ENCODE measurements at places on chromosomes 6 and 20.

- no peak for DNase-seq
These were observed 78.8 kb upstream of the KIF25 start for GRCh38 chr6:167918548-167919278.

GRCh38 chr6:18165751-18166150 is 10.5 kb downstream of the KDM1B start:
- no peak for DNase-seq

- DNase-seq, result no peak
These were observed 271.0 kb downstream of the PTPRK start for GRCh38 chr6:128249429-128249828.

DNA sequence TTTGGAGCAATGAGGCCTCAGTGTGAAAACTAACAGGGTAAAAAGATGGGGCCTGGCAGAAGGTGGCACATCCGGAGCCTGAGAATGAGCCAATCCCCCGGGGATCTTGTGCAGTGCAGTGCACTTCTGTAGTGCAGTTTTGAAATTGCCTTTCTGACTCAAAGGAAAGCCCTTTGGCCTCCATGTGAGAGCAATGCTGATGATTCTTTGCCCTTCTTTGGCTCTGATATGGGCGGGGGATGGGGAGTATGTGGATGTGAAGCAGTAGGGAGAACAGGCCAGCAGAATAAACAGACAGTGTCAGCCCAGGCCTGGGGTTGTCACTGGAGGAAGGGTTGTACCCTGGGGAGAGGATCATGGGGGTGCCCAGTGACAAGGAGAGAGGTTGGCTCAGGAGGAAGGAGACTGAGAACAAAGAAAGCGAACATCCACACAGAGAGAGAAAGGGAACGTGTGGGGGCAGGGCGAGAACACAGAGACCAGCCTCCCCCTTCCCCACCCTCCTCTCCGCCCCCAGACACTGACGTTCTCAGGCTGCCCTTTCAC is 351.2 kb downstream of the CDC5L start:
- DNase-seq, result peak; percentile 17

- no peak for DNase-seq
These were observed 2.1 kb downstream of the COL12A1 start for GRCh38 chr6:75203721-75204120.

- no peak for DNase-seq
These were observed 31.4 kb downstream of the STK4 start for GRCh38 chr20:44997668-44998067.

GRCh38 chr6:17493286-17493685 is 99.9 kb downstream of the CAP2 start:
- DNase-seq, result no peak

DNA sequence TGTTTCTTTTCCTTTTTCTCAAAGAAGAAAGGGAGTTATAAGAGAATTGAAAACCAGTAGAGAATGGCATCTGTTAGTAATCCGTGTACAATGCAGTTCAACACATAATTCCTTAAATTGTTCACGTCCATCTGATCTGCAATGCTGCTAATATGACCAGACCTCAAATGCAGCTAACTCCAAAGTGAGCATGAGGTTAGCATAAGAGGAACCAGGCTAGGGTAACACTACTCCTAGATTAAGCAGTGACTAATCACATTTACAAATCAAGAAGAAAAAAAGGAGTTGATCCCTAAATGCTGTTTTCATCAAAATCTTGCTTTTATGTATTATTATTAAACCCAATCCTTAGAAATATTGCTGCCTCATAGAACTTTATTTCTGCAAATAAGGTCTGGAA is 432.7 kb upstream of the ARID1B start:
- no peak for DNase-seq

DNA sequence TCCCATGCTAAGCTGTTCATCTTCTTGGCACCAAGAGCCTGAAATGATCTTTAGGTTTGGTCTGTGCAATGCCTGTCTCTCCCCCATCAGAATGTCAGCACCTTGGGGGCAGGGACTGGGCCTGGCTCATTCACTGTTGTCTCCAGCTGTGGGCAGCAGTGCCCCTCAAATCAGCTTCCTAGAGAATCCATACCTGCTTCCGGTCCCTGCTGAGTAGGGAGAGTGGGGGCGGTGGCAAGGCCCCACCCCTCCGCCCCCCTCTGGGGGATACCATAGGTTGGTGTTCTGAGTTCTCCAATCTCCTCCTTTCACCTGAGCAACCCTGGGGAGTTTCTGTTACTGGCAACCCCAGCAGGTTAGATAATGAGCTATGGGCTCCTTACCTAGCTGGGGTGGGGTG is 19.2 kb upstream of the SPDEF start:
- DNase-seq, result peak; percentile 13

DNA sequence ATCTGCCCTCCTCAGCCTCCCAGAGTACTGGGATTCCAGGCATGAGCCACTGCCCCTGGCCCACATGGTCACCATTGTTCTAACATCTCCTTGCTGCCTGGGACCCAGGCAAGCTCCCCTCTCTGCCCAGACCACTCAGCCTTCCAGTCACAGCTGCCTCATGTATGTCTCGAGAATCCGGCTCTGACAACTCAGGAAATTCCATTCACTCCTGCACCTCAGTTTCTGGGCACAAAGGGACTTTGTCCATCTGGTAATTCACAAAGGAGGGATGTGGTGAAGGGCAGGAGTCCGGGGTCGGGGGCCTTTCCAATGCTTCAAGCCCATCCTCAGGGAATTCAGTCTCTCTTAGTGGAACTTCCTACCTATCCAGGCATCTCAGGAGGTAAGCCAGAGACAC is 40.7 kb downstream of the JPH2 start:
- no peak for DNase-seq

GRCh38 chr6:21608601-21609000 is 15.1 kb downstream of the SOX4 start:
- no peak for DNase-seq

DNA sequence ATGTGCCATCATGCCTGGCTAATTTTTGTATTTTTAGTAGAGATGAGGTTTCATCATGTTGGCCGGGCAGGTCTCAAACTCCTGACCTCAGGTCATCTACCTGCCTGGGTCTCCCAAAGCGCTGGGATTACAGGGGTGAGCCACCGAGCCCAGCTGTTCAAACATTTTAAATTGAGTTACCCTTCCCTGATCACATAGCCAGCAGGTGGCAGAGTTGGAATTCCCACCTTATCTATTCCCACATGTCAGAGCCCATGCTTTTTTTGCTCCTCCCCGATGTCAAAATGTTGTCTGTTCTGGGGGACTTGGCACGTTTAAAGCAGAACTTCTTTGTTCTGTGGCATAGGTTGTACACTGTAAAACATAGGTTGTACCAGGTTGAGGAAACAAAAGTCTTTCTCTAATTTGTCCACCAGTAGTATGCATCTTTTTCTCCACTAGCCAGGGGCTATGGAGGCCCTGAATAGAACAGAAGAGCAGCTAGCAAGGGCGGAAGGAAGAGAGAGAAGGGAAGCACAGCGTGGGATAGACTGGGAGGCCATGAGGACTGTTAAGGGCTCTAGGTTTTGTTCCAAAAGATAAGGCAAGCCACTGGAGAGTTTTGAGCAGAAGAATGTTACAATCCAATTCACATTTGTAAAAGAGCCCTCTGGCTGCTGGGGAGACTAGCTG is 7.3 kb upstream of the LBP start:
- DNase-seq, result no peak

Data from A673 (cell line).